CD4-positive, alpha-beta T cell treated with Interleukin-6 for 4 hours (primary cell): ENCODE measurements at places on chromosomes 16 and 17.

DNA sequence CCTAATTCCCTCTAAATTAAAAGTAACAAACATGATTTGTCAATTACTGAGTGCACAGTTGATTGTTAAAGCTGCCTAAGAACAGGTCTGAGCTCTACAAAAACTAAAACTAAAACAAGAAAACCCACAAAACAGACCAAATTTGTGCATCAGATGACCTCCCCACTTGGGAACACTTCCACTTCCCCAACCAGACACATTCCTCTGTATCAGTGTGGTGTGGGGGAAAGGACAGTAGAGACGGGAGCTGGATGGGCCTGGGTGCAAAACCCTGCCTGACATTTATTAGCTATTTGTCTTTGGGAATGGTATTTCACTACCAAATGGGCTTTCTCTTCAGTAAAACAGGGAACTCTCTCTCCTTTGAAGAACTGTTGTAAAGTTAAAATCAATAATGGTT is 29.8 kb downstream of the STAT3 start:
- DNase-seq: no peak

DNA sequence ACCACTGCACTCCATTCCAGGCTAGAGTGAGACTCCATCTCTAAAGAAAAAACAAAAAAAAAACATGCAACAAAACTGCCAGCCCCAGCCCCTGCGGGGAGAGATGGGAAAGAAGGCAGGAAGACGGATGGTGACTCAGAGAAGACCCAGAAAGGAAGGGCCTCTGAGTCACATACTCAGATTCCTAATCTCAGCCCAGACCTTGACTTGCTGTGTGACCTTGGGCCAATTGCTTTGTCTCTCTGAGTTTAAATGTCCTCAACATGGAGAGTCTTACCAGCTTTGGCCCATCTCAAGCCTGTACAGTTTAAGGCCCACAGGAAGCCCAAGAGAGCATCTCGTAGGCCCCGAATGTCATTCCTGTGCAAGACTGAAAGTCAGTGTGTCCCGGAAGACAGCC is 86.5 kb upstream of the LHX1 start:
- DNase-seq: no peak

GRCh38 chr16:20812510-20812909 is 6.2 kb downstream of the REXO5 start:
- DNase-seq: no peak

DNA sequence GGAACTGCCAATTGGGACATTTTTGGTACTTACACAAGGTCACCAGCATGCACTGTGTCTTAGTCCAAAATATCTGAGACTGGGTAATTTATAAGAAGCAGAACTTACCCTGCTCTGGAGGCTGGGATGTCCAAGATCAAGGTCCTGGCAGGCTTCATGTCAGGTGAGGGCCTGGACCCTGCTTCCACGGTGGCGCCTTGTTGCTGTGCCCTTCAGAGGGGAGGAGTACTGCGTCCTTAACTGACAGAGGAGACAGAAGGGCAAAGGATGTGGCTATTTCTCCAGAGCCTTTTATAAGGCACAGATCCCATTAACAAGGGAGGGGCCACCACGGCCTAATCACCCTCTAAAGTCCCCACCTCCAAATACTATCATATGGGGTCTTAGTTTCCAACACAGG is 178.9 kb downstream of the C16orf95 start:
- no peak for DNase-seq

GRCh38 chr16:81834868-81835267 is 55.8 kb downstream of the PLCG2 start:
- DNase-seq: no peak

DNA sequence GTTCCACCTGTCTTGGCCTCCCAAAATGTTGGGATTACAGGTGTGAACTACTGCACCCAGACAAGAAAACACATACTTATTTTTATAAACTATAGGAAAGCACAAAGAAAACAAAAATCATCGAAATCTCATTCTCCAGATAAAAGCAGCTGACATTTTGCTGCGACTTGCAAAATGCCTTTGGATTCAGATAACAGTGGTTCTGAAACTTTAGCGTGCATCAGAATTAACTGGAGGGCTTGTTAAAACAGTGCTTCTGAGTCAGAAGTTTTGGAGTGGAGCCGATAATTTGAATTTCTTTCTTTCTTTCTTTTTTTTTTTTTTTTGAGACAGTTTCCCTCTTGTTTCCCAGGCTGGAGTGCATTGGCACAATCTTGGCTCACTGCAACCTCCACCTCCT is 17.7 kb upstream of the GJD3 start:
- no peak for DNase-seq

DNA sequence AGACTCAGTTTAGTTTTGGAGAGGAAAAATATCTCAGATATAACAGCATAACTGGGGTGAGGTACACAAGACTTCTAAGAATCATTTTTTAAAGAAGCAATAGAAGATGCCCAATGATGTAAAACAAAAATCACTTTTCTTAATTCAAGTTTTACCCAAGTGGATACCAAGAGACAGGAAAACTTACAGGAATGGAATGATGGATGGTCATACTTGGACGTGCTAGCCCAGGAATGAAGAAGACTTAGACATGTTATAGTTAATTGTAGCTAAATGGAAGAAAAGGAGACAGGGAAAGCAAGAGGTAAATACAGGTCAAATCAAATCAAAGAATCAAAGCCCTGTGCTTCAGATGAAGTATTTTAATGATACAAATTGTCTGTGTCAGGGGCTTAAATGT is 312.7 kb upstream of the KCNJ16 start:
- DNase-seq: no peak

DNA sequence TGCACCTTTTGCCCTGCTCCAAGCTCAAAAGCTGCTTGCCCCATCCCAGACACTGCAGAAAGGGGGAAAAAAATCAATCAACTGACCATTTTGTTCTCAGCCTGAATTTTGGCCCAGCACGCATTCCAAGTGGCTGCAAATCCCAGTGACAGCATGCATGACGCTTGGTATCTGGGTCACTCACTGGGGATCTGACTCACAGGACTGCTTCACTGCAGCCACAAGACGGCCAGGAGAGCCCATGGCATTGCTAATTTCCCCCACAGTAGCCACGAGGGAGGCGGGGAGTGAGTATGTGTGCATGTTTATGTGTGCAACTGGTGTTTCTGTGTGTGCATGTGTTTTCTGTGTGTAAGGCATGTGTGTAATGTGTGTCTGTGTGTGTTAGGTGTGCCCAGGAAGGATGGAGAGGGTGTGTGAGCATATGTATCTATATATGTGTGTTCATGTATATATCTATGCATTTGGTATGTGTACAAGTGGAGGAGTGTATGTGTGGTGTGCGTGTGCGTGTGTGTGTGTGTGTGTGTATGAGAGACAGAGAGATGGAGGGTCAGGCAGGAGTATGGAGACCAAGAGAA is 33.8 kb downstream of the SDK2 start:
- no peak for DNase-seq

DNA sequence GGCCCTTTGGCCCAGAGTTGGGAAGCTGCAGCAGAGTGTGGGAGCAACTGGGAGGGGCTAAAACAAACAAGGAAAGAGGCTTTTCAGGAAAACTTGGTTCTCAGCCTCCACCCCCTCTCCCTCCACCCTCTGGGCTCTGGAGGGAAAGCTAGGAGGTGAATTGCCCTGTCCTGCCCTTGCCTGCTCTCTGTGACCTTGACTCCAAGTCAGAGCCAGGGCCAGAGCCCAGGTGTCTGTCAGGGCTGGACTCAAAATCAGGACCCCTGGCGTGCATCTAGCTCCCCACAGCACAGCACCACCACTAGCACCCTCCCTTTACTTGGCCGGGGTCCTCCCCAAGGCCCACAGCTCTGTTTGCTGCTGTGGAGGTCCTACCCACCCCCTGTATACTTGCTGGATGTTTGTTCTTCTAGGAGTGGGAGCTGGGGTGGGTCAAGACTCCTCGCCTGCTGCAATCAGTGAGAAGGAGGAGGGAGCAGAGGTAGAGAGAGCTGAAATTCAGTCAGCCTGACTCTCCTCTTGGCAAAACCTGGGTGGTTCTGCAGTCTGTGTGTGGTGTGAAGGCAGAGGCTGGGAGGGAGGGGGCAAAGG is 2.8 kb upstream of the NR1D1 start:
- no peak for DNase-seq

DNA sequence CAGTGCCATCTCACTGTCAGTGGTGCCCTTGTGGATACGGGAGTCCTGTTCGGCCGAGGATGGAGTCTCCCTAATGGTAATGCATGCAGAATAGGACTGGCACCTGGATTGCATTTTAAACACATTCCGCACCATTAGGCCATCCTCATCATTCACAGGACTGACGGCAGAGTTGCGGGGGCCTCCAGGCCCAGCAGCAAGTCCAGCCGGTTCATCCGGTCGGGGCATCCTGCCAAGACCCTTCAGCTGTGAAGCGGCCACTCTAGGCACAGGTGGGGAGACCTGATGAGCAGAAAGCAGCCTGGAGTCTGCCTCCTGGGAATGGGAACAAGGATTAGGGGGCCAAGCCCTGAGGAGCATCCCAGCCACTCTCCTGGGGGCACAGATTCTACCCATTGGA is 90.3 kb upstream of the XYLT1 start:
- no peak for DNase-seq

GRCh38 chr16:88591577-88592021 is 21.4 kb downstream of the ZC3H18 start:
- peak; percentile 22 for DNase-seq

- DNase-seq: no peak
Measured at GRCh38 chr16:57764006-57764340, 28.4 kb downstream of the KATNB1 start.

DNA sequence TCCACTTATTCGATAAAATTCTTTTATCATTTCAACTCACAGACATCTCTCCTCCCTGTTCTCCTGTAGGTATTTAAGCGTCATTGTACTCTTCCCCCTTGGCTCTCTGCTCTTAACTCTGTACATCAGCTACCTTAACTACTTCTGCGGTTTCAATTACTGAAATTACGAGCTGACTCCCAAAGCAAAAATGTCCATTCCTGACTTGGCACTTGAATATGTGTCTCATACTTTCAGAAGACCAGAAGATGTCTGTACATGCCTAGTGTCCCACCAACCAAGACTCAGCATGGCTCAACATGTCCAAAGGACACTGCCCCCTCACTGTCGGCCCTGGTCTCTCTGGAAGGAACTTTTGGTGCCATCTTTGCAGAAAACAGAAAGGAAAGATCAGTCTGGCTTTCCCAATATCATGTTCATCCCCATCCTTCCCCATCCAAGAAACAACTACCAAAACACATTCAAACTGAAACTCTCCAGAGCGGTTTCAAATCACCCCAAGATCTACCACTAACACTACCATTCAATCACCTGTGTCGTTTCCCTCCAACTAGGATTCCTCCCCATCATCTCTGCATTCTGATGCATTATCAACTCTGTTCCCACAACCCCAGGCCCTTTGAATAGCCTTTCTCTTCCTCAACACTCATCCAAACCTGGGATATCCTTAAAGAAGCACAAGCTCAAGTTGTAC is 74.9 kb downstream of the ZFHX3 start:
- no peak for DNase-seq

- DNase-seq: no peak
Measured at GRCh38 chr16:66025751-66026150, 340.7 kb upstream of the CDH5 start.

DNA sequence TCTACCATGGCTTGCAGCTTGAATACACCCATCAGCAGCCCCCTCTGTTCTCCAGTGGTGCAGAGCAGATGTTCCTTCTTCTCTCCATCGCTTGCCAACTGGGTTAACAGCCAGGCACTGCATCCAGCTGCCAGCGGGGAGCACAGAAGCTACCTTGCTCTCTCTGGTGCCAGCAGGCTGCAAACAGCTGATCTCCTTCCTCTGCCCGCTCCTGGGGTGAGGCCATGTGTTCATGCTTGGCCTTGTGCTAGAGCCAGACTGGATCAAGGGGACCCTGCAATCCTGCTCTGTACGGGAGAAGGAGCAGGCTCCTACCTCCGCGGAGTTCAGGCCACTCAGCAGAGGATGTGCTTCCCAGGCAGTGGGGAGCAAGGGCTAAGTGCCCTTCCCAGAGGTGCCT is 24.1 kb upstream of the ENGASE start:
- no peak for DNase-seq

GRCh38 chr16:10575506-10576130 is 4.8 kb downstream of the EMP2 start:
- DNase-seq: no peak

DNA sequence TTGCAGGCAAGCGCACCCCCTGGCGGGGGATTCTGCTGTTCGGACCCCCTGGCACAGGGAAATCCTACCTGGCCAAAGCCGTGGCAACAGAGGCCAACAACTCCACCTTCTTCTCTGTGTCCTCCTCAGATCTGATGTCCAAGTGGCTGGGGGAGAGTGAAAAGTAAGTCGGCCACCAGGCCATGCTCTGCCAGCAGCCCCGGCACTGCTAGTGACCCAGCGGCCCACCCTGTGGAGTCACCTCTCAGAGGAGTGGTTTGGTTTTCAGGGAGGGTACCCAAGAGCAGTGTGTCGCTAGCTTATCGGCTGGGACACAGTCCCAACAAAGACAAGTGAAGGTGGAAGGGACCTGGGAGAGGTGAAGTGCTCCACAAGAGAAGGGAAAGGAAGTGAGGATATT is 8.2 kb downstream of the VPS4A start:
- DNase-seq: no peak

GRCh38 chr17:31467502-31468256 is 76.2 kb downstream of the RAB11FIP4 start:
- DNase-seq: no peak

GRCh38 chr17:80852476-80853015 is 139.1 kb upstream of the CHMP6 start:
- no peak for DNase-seq

DNA sequence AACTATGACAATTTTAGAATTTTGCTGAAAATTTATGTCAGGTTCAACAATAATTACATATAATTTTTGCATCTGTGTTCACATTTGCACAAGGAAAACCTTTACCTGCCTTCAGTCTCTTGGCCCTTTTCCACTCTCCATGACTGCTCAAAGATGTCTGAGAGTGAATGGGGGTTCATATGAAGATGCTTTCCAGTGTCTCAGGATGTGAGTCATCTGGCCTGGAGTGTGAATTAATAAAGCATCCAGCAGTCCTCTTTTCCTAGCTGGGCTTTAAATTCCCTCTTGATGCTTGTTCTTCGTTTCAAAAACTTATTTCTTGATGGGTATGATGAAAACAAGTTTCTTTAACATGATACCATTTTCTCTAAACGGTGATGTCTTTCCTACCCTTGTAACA is 99.9 kb downstream of the CDK5R1 start:
- no peak for DNase-seq

- no peak for DNase-seq
Measured at GRCh38 chr17:75610103-75610984, 22.7 kb downstream of the MYO15B start.

GRCh38 chr17:16080366-16080765 is 80.7 kb downstream of the TTC19 start:
- no peak for DNase-seq
